ENCODE measurements at places on chromosomes 12 and 14.

GRCh38 chr14:64990939-64991338 is 4.2 kb downstream of the FNTB start:
- DNase-seq, result no peak

GRCh38 chr14:61334197-61334701 is 12.9 kb downstream of the PRKCH start:
- no peak for DNase-seq

GRCh38 chr12:62912644-62913043 is 22.3 kb downstream of the PPM1H start:
- no peak for DNase-seq

DNA sequence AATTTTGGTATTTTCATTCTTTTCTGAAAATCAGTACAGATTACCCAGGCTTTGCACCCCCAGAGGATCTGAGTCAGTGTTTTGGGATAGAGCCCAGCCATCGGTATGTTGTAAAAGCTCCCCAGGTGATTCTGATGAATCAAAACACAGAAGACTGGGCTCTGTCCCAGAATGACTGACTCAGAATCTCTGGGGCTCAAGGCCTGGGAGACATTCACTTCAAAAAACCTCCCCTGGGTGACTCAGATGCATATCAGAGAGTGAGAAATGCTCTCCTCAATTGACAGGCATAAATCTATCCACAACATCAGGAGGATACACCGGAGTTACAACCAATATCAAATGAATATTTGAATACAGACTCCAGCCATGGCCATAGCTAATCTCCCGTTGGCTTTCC is 32.6 kb downstream of the SLC35F4 start:
- DNase-seq, result no peak
